ENCODE measurements at places on chromosomes 7 and 10.
A peak's percentile ranks its signal among the peaks of the same experiment; 100 is the strongest.

DNA sequence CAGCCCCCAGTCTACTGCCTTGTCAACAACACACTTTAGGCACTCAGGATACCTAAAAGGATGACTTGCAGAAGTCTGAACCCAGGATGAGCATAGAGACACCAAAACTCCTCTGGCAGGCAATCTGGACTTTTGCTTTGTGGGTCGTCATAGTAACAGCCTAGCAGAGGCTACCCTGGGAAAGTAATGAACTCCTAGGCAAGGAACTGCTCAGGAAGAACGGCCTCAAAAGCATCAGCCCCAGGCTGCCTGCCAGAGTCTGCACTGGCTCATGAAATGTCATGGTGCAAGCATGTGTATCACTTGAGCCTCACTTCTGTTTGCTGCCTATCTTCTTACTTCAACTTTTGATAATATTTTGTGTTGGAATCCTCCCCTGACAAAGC lies 715.1 kb downstream of the GRID1 start:
- no peak for DNase-seq

GRCh38 chr10:93722550-93722949 lies 20.2 kb upstream of the FRA10AC1 start:
- DNase-seq, result no peak

GRCh38 chr7:91566402-91566732 lies 302.1 kb downstream of the FZD1 start:
- no peak for DNase-seq

DNA sequence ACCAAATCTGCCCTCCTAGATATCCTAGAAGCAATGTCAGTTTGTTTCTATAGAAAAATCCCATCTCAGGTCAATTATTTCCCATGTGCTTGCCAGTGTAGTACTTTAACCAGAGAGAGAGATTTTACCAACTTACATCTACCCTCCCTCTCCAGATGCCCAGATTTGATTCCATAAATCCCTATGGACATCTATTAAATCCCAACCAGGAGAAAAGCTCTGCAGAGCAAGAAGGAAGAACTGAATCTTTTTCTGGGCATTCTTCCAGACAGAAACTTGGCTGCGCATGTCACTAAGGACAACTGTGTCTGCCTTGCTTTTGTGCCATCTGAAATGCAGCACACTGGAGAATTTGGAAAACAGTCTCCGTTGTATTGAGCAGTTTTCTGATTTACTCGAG lies 597.6 kb downstream of the SORCS1 start:
- no peak for DNase-seq

DNA sequence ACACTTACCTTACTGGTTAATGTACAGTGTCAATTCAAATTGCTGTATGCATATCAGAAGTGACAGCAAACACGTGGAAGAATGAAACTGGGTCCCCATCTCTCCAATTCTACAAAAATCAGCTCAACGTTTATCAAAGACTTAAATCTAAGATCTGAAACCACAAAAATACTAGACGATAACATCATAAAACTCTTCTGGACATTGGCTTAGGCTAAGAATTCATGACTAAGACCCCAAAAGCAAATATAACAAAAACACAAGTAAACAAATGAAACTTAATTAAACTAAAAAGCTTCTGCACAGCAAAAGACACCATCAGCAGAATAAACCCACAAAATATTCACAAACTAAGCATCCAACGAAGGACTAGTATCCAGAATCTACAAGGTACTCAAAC lies 35.9 kb upstream of the PFKP start:
- no peak for DNase-seq

GRCh38 chr10:22673785-22674572 lies 40.4 kb downstream of the PIP4K2A start:
- DNase-seq, result no peak

GRCh38 chr10:484441-484924 lies 205.0 kb downstream of the DIP2C start:
- peak; percentile 63 for DNase-seq

DNA sequence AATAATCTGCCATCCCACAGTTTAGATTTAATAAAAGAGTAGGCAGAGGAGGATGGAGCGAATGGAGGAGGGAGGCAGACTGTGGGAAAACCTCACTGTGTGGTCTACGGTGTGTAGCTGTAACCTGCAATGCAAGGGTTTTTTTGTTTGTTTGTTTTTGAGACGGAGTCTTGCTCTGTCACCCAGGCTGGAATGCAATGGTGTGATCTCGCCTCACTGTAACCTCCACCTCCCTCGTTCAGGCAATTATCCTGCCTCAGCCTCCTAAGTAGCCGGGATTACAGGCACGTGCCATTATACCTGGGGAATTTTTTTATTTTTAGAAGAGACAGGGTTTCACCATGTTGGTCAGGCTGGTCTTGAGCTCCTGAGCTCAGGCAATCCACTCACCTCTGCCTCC lies 184.6 kb upstream of the PLXNA4 start:
- DNase-seq, result no peak

DNA sequence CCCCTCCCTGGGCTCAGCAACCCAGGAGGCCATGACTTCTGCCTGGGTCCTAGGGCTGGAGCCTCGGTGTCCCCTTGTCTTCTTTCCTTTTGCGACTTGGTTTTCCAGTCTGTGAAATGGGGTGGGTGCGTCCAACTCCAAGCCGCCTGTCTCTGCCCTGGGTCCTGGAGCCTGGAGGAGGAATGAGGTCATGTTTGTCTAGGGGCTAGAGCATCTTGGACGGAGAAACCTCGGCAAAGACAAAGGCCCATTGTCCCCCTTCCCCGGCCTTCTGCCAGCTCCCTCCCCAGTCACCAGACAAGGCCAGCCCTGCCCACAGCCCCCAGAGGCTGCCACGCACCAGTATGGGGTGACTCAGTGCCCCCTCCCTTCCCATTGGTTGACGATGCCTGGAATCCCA lies 39.8 kb upstream of the ELN start:
- no peak for DNase-seq

DNA sequence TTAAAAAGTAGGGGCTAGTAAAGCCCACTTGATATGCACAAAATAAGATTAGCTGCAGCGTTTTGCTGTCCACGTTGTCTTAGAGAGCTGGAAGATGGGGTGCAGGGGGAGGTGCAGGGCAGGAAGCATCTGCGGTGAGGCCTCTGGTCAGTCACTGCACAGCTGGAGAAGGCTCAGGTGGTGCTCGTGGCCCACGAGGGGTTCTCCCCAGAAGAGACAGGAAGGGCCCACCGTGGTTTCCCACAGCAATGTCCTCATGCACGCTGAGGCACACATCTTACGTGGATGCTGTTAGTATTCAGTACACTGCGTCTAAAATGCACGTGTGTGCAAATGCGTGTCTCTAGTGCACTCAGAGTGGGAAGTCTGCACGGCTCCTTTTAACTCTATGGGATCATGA lies 582.1 kb downstream of the PTPRN2 start:
- DNase-seq, result no peak

DNA sequence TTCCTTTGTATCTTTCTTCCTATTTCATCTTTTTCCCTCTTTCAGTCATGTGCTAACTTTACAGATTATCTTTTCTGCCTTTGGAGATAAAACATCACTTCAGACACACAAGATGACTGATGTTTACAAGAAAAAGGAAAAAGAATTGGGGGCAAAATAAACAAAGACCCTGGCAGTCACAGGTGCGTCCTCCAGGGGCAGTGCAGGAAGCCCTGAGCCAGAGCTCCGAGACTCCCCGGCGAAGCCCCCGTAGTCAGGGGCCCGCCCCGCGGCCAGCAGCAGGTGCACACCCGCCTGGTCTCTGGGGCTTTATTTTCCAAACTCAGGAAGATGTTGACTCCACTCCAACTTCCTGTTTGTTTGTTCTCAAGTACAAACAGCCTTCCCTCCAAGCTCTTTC lies 10.2 kb downstream of the STK32C start:
- DNase-seq, result no peak

- DNase-seq, result no peak
Observed at GRCh38 chr7:64868499-64868898, 34.6 kb upstream of the ZNF273 start.

DNA sequence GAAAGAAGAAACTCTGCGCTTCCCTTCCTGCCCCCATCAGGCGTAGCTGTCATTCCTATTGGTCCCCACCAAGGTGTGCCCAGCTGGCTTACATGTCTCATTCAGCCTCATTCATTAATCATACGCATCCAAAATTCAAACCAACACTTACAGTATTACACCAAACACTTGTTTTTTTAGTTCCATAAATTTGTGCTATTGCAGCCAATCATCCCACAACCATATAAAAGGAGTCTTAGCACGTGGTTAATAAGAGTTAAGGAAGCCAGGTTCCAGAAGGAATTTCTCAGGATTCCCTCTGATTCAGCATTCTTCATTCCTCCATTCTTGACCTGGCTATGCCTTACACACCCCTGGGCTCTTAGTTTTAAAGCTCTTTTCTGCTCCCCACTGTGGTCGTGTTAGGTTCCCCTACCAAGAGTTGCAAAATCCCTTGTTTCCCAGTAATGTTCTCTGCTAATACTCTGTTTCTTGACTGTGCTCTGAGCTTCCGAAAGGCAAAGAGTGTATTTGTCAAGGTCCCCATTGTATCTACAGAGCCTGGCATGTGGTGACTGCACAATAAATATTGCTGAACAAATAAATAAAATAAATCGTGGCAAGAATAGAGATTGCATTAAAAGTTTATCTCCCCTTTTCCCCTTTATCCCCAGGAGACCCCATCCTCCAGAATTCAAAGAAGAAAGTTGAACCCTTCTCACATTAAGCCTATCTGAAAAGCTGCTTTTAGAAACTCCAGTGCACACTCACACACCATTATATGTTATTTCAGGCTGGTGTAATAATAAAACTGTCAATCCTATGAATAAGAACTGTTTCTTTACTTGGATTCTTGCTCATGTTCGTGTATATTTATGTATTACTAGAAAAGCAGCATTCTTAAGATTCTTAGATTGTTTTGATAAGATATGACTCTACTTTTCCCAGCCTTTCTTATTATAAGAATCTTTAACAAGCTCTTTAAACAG lies 514.4 kb downstream of the INHBA start:
- DNase-seq, result peak; percentile 40

DNA sequence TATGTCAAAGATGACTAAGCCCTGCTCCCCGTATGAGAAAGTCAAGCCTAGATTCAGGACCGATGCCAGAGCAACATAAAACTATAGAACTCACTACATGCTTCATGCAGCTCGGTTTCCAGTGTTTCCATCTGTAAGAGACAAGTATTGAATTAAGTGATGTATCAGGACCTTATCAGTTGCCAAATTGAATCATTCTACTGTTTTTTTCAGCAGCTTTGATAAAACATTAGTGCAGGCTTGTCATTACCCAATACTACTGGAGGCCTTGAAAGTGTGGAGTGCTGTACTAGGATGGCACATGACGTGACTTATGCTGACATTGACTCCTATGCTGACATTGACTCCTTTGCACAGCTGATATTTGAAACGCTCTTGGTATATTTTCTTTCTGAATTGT lies 10.8 kb upstream of the NRP1 start:
- no peak for DNase-seq

DNA sequence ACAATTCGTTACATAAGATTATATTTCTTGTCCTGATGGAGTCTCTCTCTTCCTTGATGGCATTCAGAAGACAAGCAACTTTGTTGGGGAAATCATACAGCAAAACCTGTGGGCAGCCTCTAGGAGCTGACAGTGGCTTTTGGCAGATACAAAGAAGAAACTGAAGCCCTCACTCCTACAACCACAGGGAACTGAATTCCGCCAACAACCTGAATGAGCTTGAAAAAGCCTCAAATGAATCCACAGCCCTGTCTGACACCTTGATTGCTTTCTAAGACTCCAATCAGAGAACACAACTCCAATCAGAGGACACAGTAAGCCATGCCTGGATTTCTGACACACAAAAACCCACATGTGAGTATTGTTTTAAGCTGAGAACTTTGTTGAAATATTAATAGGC lies 576.8 kb upstream of the LRRTM3 start:
- no peak for DNase-seq

DNA sequence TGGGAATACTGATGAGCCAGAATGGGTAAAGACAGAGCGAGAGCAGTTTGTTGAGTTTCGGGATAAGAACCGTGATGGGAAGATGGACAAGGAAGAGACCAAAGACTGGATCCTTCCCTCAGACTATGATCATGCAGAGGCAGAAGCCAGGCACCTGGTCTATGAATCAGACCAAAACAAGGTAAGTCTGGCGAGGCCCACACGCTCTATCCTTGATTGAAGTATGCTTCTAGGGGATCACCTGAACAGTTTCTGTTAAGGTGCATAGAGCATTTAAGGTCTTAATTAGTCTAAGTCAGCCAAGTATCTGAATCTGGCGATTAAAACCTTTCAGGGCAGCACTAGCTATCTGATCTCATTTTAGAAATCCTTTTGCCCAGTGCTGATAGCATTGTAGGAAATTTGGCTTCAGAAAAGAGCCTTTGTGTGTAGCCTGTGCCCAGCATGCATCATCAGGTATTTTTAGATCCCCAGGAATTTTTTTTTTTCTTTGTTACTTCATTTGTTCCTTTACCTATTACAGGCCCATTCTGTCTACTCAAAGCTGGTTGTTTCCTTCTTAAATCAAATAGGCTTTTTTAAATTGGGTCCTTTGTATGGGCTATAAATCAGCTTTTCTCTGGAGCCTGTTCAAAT lies 8.0 kb downstream of the OPN1SW start:
- no peak for DNase-seq

DNA sequence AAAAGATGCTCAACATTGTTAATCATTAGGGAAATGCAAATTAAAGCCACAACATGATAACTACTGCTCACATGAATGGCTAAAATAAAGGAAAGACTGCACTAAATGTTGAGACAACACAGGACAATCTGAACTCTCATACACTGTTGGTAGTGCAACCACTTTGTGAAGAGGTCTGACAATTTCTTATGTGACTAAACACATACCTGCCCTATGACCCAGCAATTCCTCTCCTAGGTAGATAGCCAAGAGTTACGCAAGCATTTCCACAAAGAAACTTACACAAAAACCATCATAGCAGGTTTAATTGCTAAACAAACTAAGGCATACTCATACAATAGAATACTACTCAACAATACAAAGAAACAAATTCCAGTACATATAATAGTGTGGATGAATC lies 41.8 kb upstream of the HERPUD2 start:
- no peak for DNase-seq

- DNase-seq, result no peak
Observed at GRCh38 chr7:155867280-155867679, 55.0 kb upstream of the SHH start.

GRCh38 chr10:52232561-52233350 lies 81.3 kb upstream of the DKK1 start:
- DNase-seq, result no peak
